ENCODE measurements at places on chromosomes 6 and 20.

DNA sequence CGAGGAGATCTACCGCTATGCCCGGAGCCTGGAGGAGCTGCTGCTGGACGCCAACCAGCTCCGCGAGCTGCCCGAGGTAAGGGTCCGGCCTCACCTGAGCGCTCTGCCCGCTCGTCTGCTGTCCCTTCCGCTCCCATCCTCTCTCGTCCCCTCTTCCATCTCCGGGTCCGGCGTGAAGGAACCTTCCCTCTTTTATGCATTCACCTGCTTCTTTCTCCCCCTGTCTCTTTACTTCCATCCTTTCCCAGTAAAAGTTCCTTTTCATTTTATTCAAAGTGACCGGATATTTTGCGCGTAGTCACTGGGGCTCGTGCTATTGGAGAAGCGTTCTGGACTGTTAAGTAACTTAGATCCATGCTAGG, 516 bp downstream of the LRRC1 start:
- DNase-seq, result no peak

GRCh38 chr6:149942461-149942829, 631 bp downstream of the ULBP2 start:
- DNase-seq, result no peak

- DNase-seq, result peak; percentile 20
Measured at GRCh38 chr6:148874698-148875293, 128.0 kb downstream of the UST start.

- DNase-seq, result no peak
Measured at GRCh38 chr6:106281088-106281487, 44.5 kb downstream of the ATG5 start.

GRCh38 chr6:14396826-14397517, 279.4 kb downstream of the CD83 start:
- peak; percentile 83 for DNase-seq

DNA sequence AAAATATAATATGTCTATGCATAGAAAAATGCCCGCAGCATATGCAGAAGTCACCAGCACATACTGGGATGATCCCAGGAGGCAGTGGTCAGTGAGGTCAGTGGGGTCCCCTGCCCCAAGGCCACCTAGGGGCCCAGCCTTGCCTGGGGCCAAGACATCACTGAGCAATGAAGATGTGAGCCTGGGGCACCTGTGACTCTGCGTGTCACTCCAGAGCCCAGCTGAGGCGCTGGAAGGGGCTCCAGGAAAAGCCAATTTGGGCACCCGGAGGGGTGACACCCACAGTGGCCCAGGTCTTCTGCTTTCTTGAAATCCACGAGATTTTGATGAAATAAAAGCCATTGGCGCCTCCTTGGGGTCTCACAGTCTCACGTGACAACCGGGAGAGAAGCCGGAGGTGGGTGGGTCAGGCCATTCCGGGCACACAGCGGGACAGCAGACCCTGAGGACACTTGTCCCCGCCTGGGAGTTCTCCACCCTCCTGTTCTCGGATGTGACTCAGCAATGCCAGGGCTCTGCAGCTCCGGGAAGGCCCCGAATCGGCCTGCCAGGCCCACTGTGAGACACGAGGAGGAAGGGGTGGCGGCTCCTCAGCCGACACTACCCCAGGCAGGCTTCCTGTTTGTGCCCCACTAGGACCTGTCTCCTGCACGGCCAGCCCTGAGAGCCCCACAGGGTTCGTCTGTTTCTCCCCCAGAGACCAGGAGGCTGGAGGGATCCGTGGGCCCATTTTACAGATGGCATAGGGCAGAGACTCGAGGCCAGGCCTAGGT, 24.4 kb upstream of the SLCO4A1 start:
- DNase-seq, result no peak

DNA sequence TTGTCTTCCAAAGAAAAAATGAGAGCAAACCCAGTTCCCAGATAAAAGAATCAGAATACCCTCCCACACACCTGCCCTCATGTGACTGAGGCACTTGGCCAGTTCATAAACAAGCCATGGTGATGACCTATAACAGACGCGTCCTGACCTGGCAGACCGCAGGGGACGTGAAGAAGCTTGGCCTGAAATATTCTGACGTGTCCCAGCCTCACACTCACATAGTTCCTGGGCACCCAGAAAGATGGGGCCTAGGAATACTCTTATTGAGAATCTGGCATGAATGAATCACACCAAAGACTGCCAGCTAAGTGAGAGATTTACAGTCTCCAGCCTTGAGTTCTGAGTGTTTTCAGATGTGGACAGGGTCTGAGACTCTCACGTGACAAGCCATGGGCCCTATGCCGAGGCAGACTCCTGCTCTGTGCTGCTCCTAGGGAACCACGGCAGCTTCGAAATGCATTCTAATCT, 17.2 kb upstream of the MAP3K4 start:
- DNase-seq, result no peak

DNA sequence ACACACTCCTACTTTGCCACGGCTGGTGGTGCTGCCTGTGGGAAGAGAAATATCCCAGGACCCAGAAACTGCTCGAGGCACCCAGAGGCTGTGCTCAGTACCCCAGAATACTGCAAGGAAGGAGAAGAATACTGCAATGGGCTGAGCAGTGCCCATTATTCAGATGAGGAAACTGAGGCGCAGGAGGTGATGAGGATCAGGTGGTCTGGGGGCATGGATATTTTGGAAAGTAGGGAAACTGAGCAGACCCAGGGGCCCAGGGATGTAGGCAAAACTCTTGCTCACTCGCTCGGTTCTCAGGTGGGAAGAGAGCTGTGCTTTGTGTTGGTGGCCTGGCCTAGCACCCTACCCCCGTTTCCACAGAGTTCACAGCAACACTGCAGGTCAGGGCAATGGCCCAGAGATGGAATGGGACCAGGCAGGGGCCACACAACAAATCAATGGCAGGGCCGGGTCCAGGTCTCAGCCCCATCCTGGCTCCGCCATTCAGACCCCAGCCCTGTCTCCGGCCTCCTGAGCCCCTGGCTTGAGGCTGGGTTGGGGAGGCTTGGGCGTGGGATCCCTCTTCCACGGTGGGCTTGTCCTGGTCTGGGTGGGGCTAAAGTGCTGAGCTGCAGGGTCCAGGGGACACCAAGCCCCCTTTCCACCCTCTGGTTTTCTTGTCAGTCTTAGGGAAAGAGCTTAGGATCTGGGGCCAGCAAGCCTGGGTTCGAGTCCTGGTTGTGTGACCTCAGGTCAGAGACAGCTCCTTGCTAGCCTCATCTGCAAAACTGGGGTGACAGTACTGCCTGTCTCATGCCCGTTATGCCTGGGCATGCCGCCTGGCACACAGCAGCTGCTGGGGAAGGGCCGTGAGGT, 33.9 kb downstream of the SUN5 start:
- DNase-seq, result no peak

DNA sequence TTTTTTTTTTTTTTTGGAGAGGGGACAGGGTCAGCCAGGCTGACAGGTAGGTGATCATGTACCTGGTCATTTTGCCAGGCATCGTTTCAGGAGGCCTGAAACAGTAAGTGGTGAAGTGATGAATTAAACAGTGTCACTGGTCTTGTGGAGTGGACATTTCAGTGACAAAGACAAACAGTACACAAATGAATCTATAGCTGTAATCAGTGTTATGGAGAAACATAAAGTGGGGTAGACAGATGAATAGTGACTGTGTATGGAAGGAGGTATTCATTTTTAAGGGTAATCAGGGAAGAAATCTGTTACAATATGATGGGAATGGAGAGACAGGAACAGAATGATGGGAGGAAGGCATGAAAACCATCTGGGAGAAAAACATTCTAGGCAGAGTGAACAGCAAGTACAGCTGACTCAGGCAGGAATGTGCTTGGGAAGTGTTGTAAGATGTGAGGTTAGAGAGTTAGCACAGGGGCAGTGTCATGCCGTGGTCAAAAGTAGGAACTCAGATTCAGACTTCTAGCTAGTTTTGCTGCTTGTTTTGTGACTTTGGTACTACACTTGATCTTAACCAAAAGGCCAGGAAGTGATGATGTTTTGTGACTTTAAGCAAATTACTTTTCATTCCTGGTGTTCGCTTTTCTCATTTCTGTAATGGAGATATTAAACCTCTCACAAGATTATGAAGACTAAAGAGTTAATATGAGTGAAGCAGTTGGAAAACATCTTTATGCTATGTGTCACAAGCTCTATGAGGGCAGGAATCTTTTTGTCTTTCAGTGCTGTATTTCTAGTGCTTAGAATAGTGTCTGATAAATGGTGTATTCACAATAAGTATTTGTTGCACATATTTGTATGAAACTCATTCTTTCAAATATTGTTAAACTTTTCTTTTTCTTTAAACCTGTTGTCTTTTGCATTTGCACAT, 43.4 kb downstream of the QKI start:
- DNase-seq, result peak; percentile 21

- DNase-seq, result no peak
Measured at GRCh38 chr20:19691125-19691524, 66.9 kb upstream of the RIN2 start.

- DNase-seq, result no peak
Measured at GRCh38 chr20:19758133-19758500, at the start of gene RIN2. Gene RIN2, plus strand, starts transcription at chr20:19758258. Its CDS starts 131,344 bp downstream, at chr20:19889602.

Measured in iPS-NIHi11 (cell line).